Cardiac muscle cell (in vitro differentiated cells and primary cell): ENCODE measurements at places on chromosomes 3 and 15. TPM values are rescaled to one million over a fixed set of nuclear protein-coding genes. Genes with fewer than 3 reads are reported as not detected.

APOD gene
- total RNA-seq = not detected in 2 replicates

EID1 gene
- 355 and 409 TPM in 2 replicates for total RNA-seq

- no peaks in the 10 kb centered on the region for H3K4me1 ChIP-seq
- no peaks in the 10 kb centered on the region for H3K27me3 ChIP-seq
- H3K4me3 ChIP-seq = no peak overlapping the region
- H3K27ac ChIP-seq = no peak overlapping the region
Observed at GRCh38 chr3:125470671-125471070, 49.3 kb downstream of the SNX4 start.

- H3K36me3 ChIP-seq = no peaks in the 10 kb centered on the region
- DNase-seq = no peak
- H3K4me1 ChIP-seq = no peaks in the 10 kb centered on the region
- H3K4me3 ChIP-seq = no peak overlapping the region
- no peaks in the 10 kb centered on the region for H3K27me3 ChIP-seq
- no peak overlapping the region for H3K27ac ChIP-seq
Observed at GRCh38 chr3:70309591-70309990, 2.8 kb downstream of the MDFIC2 start.

DNA sequence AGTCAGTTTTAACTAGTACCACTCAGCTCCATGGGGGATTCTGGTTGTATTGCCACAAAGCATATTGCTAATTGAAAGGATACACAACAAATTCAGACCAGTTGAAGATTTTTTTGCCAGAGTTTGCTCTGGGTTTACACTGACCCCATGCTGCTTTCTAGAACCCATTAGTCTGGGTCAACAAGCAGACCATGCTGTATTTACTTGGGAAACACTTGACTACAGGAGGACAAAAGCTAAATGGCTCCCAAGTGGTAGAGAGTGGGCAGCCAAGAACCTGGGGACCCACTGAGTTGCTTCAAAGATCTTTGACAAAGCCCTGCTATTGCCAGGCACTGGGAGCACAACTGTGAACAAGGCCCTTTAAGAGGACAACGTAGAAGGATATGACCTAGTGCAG, 86.8 kb upstream of the PSMD6 start:
- no peaks in the 10 kb centered on the region for H3K27me3 ChIP-seq
- no peak overlapping the region for H3K4me3 ChIP-seq
- no peaks in the 10 kb centered on the region for H3K4me1 ChIP-seq
- no peak for DNase-seq
- no peak overlapping the region for H3K27ac ChIP-seq
- no peaks in the 10 kb centered on the region for H3K36me3 ChIP-seq

DNA sequence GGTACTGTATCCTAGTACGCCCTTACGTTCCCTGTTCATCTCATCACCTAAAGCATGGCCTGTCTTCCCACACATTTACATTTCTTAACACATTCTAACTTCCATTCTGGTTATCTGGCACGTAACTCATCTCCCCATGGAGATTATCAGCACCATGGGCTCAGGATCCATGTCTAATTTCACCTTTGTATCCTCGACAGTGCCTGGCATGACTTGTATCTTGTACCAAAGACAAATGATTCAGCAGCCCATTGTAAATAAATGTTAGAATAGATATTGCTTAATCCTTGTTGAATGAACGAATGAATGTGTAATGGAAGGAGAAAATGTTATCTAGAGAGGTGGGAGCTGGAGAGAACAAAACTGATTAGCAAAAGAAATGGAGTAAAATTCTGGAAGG, 69.7 kb upstream of the TPM1 start:
- peaks cover 13% of the 10 kb centered on the region for H3K4me1 ChIP-seq
- no peaks in the 10 kb centered on the region for H3K27me3 ChIP-seq
- no peak overlapping the region for H3K27ac ChIP-seq
- H3K4me3 ChIP-seq = no peak overlapping the region
- H3K36me3 ChIP-seq = no peaks in the 10 kb centered on the region

DNA sequence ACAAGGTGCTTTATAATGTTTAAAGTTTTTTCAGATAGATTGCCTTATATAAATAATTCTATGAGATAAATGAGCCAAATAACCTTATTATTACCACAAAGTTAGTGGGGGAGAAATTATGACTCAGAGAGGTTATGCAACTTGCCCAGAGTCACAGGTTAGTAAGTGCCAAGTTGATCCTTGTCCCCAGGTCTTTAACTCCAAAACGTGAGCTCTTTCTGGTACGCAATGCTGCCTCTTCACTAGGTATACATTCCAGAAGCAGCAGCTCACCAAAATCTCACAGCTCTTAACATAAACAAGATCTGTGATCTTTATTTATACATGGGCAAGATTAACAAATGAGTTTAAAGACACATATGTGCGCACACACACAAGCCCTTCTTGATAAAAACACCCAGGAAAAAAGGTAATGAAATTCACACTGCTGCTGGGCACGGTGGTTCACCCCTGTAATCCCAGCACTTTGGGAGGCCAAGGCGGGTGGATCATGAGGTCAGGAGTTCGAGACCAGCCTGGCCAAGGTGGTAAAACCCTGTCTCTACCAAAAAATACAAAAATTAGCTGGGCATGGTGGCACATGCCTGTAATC, 59.8 kb upstream of the NR2F2 start:
- DNase-seq = no peak
- peaks cover 5% of the 10 kb centered on the region for H3K27me3 ChIP-seq
- peaks cover 8% of the 10 kb centered on the region for H3K4me1 ChIP-seq
- no peak overlapping the region for H3K27ac ChIP-seq
- H3K36me3 ChIP-seq = no peaks in the 10 kb centered on the region

GRCh38 chr3:122857019-122857418, 62.1 kb downstream of the SLC49A4 start:
- no peaks in the 10 kb centered on the region for H3K36me3 ChIP-seq
- no peaks in the 10 kb centered on the region for H3K27me3 ChIP-seq
- no peaks in the 10 kb centered on the region for H3K4me1 ChIP-seq
- peak; percentile 84 for DNase-seq
